SK-MEL-5 (cell line): ENCODE measurements at places on chromosomes 4 and X.

- peak; percentile 73 for DNase-seq
Measured at GRCh38 chr4:184383497-184384055, 90.8 kb downstream of the IRF2 start.

GRCh38 chr4:128427832-128428366 lies 140.3 kb upstream of the PGRMC2 start:
- DNase-seq = peak; percentile 73

GRCh38 chr4:145781351-145781750 lies 101.4 kb downstream of the C4orf51 start:
- no peak for DNase-seq

GRCh38 chr4:7651461-7651921 lies 216.8 kb upstream of the PSAPL1 start:
- no peak for DNase-seq

- DNase-seq = no peak
Measured at GRCh38 chrX:13742397-13743176, 8.0 kb downstream of the OFD1 start.

GRCh38 chrX:154057791-154058190 lies 38.1 kb upstream of the IRAK1 start:
- DNase-seq = no peak

- DNase-seq = no peak
Measured at GRCh38 chr4:136927172-136927571, 605.1 kb downstream of the PCDH18 start.
